ENCODE measurements at places on chromosomes 1 and 21.

GRCh38 chr1:16969651-16970050 lies 10.8 kb downstream of the MFAP2 start:
- DNase-seq: no peak

DNA sequence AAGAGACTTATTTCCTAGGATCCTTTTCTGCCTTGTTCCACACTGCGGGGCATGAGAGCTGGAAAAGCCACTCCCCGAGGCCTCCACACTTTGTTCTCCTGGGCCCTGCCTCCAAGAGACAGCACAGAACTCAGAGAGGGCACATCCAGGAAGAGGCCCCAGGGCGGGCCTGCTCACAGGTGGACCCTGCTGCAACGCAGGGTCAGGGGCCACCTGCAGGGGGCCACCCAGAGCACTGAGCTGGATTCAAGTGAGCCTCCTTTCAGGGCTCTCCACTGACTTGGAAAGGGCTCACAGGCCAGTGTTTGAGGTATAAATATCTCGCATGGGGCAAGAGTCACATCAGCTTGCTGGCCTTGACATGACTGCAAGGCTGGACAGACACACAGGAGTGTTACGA lies 4.8 kb downstream of the RGS16 start:
- DNase-seq: no peak

GRCh38 chr1:185291159-185291558 lies 25.9 kb downstream of the IVNS1ABP start:
- no peak for DNase-seq

DNA sequence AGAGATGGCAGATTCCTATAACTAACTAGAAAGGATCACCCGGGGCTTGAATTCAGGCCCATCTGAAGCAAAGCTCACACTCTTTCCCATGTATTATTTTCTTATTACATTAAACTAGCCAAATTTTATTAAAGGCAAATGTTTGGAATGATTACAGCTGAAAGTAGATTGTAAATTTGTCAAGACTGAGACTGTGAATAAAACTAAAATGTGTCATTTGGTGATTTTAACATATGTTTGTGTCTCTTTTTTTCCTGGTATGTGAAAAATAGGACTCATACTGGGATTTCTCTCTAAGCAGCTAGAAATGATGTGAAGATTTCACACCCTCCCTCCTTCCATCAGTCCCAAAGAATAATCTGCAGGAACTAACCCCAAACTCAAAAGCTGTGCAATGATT lies 19.1 kb upstream of the KIAA0040 start:
- no peak for DNase-seq

- no peak for DNase-seq
These were observed 3.3 kb downstream of the SLX9 start for GRCh38 chr21:44943005-44943685.

- DNase-seq: no peak
These were observed 71.0 kb downstream of the TRIM11 start for GRCh38 chr1:228335406-228336307.

GRCh38 chr21:44332383-44332782 lies 6.8 kb downstream of the CFAP410 start:
- DNase-seq: no peak

GRCh38 chr1:227603327-227603726 lies 40.0 kb downstream of the ZNF678 start:
- DNase-seq: no peak

- peak; percentile 61 for DNase-seq
These were observed at the start of gene RAVER2 for GRCh38 chr1:64744492-64745180. Gene RAVER2, plus strand, starts transcription at chr1:64745075. Its CDS starts 98 bp downstream, at chr1:64745173.

Data from fibroblast of upper back skin (primary cell).